ENCODE measurements at places on chromosomes 6 and 20.

DNA sequence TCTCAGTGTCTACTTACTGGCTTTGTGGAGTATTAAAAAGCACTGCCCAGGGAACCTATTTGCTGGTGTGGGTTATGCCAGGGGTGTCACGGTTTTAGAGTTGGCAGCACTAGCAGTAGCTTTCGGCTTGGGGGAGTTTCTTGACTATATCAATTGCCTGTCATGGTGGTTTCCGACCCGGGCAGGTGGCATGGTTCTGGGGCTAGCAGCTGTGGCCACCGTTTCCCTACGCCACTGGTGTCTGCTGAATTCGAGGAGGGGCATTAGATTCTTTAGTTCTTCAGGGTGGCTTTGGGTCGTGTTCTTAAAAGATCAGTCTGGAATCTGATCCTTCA is 55.6 kb upstream of the FOXC1 start:
- no peak for DNase-seq

DNA sequence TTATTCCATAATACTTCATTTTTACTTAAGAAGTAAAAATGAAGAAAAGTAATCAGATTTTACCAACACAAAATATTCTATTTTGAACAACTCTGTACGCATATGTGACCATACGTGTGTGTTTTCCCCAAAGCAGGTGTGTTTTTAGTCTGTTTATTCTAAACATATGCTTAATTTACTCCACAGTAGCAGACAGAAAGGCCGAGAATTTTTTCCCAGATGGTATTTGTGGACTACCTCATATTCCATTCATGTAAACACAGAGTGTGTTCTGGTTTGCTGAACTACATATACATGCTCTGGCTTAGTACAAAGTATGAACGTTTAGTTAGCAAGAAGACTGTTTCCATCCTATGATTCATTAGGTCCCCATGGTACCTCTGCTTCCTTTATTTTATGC is 233.3 kb upstream of the RUNX2 start:
- DNase-seq = no peak

- DNase-seq = no peak
Measured at GRCh38 chr6:52055451-52055850, 32.0 kb downstream of the PKHD1 start.

GRCh38 chr20:45506398-45506797 is 9.0 kb downstream of the SPINT3 start:
- no peak for DNase-seq

DNA sequence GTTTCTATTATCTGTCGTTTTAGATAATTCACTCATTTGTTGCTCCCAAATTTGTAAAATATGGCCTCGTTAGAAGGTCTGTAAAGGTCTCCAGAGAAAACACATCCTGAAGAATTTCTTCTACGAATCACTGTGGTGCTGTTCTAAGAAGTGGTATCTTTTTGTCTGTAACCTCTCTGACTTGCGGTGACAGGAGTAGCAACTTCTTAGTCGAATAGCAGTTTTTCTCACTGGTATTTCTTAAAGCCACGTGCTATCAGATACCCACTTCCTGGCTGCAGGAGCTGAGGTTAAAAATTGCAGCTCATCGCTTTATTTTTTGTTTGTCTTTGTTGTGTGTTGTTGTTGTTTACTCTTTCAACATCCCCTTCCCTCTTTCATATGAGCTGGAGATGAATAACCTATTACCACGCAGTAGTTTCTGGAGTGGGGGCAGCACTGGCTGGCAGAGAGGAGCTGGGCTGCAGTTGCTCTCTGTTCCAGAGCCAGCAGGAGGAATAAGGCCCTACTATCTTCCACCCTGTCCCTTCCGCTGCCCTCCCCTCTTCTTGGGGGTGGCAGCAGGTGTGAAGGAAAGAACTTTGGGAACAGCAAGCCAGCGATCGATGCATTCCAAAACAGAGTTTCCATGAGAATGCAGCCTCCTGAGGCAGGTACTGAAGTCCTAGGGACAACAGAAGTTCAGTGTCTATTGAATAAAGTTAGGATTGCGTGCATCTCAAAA is 64.7 kb downstream of the C6orf118 start:
- DNase-seq = no peak

DNA sequence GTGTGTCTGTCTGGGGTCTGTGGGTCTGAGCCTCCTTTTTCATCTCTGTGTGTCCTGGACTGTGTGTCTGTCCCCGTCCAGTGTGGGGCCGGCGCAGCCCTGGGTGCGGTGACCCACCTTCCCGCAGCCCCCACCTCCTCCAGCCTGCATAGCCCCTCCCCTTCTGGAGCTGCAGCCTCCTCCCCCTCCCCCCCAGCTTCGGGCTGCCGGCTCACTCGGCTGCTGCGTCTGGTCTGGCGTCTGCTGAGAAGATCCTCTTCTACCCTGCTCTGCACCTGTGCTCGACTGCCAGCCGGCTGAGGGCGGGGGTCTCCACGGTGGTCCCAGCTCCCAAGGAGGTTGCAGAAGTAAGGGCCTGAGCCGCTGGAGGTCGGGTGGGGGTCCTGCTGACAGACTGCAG is 7.6 kb upstream of the LKAAEAR1 start:
- no peak for DNase-seq

DNA sequence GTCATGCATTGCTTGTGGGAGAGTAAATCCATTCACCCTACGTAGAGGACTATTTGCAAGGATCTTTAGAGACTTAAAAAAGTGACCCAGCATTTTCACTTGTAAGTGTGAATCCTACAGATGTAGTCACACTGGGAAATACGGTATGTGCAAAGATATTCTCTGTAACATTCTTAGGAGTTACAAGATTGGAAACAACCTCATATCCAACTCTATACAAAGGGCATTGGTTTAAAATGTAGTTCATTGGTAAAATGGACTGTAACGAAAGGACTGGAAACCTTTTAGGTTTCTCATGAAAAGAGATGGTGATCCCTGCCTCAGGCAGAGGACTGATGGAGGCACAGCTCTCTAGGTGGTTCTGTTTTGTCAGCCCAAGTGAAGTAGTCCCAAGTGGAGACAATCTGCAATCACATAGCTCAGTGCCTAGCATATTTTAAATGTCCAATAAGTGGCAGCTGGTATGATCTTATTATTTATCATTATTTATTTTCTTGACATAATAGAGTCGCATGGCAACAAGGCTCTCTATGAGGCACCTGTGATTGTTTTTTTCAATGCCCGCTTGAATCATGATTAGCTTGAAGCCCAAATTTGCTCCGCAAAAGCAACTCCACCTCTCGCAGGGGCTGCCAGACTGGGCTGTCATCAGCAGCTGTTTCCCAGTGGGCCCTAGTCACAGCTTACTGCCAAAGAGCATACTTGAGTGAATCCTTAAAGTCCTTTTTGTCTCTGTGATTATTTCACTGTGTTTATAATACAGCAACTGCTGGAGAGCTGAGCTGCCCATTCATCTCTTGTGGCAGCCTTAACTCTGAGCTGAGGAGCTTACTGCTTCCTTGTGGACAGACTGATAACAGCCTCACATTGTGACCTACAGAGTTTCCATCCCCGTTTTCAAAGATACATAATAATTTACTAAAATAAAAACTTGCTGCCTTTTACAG is 19.8 kb upstream of the ENPP1 start:
- DNase-seq = no peak

GRCh38 chr6:41404182-41404845 is 68.9 kb downstream of the NCR2 start:
- no peak for DNase-seq

DNA sequence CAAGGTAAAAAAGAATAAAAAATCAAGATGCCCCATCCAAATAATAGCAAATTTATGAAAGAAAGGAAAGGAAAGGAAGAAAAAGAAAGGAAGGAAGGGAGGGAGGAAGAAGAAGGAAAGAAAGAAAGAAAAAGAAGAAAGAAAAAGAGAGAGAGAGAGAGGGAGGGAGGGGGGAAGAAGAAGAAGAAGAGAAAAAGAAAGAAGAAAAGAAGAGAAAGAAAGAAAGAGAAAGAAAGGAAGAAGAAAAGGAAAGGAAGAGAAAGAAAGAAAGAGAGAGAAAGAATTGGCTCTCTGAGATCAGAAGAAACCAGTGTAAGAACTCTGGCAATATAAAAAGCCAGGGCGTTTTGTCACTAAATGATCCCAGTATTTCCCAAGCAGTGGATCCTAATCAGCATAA is 401.7 kb downstream of the EPHA7 start:
- no peak for DNase-seq

- peak; percentile 60 for DNase-seq
Measured at GRCh38 chr6:137823826-137824555, 43.1 kb upstream of the TNFAIP3 start.

- DNase-seq = no peak
Measured at GRCh38 chr6:64113704-64114103, 478.1 kb downstream of the PHF3 start.

DNA sequence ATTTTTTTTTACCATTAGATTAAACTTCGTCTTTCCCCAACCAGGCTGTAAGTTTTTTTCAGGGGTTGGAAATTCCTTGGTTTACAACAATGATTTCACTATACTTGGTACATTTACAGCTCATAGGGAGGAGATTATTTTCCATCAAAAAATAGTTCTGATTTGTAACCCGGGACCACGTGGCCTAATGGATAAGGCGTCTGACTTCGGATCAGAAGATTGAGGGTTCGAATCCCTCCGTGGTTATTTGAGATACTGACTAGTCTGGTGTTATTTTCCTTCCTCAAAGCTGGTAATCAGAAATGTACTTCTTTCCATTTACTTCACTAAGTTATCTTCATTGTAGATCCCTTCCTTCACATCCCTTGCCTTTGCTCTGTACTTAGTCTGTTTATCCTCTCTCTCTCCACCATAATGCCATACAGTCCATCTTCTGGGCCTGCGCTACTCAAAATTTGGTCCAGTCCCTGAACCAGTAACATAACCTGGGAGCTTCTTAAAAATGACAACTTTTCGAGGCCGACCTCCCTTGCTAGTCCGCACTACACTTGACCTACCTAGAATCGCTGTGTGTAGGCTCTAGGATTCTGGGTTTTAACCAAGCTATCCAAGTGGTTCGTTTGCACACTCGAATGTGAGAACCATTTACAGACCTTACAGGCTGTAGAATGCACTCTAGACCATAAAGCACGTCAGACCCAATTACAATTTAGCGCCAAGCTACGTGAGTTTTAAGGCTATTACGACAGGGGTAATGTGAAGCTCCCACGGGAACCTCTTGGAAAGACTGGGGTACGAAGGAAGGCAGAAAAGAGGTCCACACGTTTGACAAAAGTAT is 42.1 kb upstream of the BTN3A2 start:
- DNase-seq = no peak

DNA sequence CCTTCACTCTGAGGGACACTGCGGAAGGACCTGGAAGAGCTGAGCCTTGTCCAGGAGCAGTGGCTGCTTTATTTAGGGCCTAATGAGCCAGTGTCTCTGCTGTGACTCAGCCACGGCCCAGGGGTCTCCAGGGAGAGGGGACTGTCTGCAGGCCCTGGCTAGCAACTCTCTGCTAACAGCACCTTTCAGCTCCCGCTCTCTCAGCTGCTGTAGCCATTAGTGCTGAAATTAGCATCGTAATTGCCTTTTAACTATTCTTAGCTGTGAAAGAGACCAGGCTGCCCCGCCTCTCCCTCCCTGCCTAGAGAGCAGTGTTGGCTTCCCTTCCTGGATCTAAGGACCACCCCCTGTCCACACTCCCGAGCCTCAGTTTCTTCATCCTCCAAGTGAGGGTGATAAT is 53.1 kb upstream of the SLC32A1 start:
- DNase-seq = no peak

- no peak for DNase-seq
Measured at GRCh38 chr20:48319943-48320584, 507.7 kb downstream of the PREX1 start.

DNA sequence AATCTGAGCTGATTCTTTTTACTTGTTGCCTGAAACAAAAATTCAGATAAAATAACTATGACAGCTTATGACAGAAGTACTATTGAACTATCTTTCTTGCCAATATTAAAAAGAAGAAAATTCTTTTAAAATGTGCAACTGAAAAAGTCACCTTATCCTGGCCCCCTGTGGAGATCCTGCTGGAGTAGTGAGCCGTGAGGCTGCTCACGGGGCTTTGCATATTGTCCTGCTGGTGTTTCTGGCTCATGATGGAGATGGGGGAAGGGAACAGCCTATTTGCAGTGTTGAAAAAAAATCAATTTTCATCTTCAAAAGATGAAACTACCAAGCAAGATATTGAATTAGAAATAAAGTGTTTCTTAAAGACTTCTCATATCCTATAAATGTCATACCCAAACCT is 216.0 kb downstream of the SAMD5 start:
- no peak for DNase-seq

GRCh38 chr6:29667158-29667557 is 10.3 kb downstream of the MOG start:
- DNase-seq = no peak

- DNase-seq = no peak
Measured at GRCh38 chr6:20575125-20575524, 40.9 kb downstream of the CDKAL1 start.

DNA sequence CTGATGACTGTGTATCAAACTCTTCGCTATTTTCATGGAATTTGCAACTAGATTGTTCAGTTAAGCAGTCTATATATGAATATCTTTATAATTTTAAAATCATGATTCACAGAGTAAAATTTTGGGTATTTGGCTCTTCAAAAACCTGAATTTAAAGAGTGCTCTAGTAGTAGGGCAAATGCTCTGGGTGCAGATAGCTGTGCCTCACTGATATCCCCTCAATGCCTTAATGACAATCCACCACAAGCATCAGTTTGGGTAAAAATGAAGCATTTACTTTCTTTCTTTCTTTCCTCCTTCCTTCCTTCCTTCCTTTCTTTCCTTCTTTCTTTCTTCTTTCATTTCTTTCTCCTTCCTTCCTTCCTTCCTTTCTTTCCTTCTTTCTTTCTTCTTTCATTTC is 239.7 kb downstream of the ADGRB3 start:
- DNase-seq = no peak

- no peak for DNase-seq
Measured at GRCh38 chr6:142482974-142483373, 181.2 kb downstream of the ADGRG6 start.

DNA sequence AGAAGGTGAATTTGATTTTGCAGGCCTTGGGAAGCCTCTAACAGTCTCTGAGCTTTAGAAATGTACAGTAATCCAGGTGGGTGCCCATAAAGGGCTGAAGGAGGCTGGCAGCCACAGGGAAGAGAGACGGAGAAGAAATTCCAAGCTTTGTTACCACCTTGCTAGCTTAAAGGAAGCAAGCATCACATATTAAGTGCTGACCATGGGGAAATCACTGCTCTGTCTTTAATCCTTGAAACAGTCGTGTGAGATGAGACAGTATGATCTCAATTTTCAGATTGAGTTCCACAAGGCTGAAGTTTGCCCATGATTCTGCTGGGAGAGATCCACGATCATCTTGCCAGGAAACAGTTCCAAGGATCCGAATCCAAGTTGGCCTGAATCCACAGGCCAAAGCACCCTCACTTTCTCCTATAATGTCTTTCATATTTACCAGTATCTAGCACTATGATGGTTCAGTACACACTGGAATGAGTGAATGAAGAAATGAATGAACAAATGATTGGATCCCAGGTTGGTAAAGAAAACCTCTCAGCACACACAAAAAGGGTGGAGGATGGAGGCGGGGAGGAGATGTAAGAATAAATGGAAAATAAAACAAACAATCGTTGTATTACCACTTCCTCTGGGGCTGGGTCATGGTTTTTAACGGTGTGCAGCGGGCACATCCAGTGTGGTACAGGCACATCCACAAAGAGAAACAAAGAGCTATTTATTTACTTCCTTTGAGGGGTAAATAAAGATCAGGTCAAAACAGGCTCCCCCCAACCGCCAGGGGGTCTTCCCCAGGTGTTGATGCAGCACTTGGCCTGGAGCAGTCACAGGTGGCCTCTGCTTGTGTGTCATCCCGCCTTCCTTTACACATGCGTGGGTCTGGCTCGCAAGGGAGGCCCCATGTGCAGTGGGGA is 28.2 kb upstream of the TAF8 start:
- DNase-seq = peak; percentile 14

- no peak for DNase-seq
Measured at GRCh38 chr6:127457456-127458064, 1.6 kb downstream of the KIAA0408 start.

- no peak for DNase-seq
Measured at GRCh38 chr6:167572841-167573271, 248.0 kb downstream of the TTLL2 start.

Measured in activated T-helper 1 cell treated with anti-CD3 and anti-CD28 coated beads, Interleukin-2, amount 50 U/mL, for 16 hours (primary cell).